LoVo (cell line): ENCODE measurements at places on chromosomes 11 and 22.

DNA sequence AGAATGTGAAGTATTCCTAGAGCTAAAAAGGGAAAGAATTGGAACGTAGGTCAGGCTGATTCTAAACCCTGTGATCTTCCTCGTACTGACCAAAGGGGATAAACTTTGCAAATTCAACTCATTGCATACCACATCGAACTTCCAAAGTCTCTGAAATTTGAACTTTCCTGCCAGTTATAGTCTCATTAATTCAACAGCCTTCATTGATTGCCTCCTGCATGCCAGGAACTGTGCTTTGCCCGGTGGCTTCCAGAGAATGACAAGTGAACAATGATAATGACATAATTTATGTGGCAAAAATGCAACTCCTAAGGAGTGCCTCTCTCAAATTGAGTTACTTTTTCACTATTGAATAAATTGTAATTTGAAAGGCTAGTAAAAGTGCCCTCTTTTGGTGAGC lies 107.7 kb upstream of the LDLRAD3 start:
- no peak for DNase-seq

- no peak for DNase-seq
Observed at GRCh38 chr11:82557274-82557673, 176.4 kb downstream of the FAM181B start.

- no peak for DNase-seq
Observed at GRCh38 chr11:112822478-112823274, 138.5 kb upstream of the NCAM1 start.

DNA sequence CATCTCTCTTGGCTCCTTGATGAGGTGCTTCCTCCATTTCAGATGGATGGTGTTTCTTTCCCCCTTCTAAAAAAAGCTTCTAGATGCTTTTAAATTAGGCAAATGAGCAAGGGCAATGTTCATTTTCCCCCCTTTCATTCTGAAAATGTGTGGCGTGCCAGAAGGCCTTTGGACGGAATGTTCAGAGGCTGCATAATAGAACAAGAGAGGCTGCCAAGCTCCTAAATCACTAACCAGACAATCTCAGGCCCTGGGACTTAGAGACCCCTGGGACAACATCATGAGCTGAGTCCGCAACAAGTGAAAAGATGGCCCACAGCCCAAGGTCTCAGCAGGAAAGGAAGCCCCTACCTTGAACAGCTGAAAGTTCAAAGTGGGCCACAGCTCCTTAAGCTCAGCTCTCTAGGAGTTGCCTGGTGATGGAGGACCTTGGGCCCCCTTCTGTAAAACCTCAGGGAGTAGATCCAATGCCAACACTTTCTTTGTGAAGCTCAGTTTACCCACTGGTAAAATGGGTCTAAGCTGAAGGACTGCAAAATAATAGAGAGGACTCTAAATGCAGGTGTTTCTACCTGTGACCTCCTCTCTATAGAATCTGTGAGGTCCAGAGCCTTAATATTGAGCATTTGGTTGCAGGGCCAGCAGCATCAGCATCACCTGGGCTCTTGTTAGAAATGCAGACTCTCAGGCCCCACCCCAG lies 144.0 kb downstream of the FBXO7 start:
- DNase-seq = no peak

- no peak for DNase-seq
Observed at GRCh38 chr11:77233011-77233410, 68.5 kb downstream of the GDPD4 start.

DNA sequence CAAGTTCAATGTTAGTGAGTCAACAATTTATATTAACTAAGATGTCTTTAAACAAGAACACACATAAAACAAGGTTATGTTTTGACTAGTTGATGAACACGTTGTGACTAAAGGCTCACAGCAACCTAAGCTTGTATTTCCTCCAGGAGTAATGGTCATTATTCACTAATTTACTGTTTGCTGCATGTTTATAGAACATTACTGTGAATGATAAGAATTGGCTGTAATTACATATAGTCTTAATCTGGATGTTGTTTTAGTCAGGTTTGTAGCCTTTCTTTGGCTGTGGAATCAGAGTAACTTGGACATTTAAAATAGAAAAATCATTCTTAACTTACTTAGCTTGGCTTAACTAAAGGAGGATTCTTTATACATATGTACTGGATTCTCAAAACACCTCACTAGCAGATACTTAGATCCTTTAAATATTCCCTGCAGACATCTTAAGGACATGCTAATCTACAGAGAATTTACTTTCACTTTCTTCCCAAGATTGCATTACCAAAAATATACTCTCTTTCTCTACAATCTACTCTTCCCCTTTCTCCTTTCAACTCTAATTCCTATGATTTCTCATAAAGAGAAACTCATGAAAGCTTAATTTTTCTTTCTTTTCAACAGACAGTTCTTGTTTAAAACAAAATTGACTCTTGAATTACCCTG lies 319.7 kb upstream of the CTSC start:
- DNase-seq = no peak

DNA sequence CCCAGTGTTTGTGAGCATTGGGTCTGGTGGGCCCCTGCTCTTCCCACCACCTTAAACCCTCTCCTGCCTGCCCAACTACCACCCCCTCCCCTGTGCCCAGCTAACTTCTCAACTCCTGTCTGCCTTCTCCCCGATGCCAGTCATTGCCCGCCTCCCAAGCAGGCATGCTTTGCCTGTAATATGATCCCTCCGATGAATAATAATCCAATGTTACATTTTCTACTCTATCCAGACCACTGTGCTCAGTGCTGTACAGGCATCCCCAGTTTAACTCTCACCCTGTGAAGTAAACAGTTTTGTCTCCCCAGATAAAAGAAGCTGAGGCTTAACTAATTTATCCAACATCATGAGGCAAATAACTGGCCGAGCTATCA lies 35.5 kb upstream of the OLFML1 start:
- DNase-seq = no peak

DNA sequence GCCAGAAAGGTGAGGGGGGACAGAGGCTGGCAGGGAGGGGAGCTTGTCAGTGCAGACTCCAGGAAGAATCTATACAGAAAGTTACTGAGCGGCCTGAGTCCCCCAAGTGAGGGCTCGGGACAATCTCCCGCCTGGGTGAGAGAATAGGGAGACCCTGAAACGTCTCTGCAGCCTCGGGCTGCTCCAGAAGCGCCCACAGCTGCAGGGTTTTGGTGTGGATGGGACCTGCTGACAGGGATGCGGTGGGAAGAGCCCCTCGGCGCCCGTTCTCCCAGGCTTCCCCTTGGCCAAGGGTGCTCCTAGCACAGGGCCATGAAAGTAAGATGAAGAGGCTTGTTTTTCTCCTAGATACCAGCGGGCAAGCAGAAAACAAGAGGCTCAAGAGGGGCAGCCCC lies 743 bp upstream of the RCE1 start:
- DNase-seq = no peak

- no peak for DNase-seq
Observed at GRCh38 chr11:108902027-108902469, 237.2 kb downstream of the DDX10 start.

- no peak for DNase-seq
Observed at GRCh38 chr22:37972527-37972926, 11.8 kb downstream of the SOX10 start.

DNA sequence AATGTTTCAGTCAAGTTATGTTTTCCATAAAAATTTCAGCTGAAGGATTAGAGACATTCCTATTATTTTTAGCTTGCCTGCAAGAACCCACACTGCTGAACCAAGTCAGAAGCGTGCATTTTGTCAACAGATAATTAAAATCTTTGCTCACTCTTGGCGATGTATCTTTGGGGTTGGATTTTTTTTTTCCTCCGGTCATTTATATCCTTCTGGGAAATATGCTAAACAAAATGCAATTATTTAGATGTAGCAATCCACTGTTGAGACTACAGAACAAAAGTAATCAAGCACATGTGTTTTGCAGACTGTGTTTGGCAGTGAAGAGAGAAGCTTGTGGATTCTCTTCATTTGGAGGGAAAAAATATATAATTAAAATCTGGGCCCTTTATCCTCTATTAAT lies 15.3 kb upstream of the NELL1 start:
- no peak for DNase-seq
